HL-60 (cell line): ENCODE measurements at places on chromosomes 4 and X.

GRCh38 chr4:41413670-41414411, 124.1 kb upstream of the LIMCH1 start:
- DNase-seq: no peak

DNA sequence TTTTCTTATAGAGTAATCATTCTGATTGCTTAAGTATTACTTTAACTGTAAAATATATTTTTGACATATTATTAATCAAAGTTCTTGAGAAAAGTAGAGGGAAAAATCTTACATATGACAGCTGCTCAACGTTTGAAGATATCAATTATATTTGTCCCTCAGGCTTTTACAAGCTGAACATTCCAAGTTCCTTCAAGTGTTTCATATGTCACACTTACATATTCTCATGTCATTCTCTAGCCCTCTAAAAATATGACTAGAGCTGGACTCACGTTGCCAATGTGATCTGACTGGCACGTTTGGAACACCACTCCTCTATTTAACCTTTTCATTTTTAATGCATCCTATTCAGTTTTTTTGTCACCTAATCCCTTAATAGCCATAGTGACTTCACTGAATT, 492.9 kb downstream of the PCDH18 start:
- no peak for DNase-seq

- DNase-seq: no peak
Observed at GRCh38 chrX:104564921-104565703, 887 bp upstream of the IL1RAPL2 start.

DNA sequence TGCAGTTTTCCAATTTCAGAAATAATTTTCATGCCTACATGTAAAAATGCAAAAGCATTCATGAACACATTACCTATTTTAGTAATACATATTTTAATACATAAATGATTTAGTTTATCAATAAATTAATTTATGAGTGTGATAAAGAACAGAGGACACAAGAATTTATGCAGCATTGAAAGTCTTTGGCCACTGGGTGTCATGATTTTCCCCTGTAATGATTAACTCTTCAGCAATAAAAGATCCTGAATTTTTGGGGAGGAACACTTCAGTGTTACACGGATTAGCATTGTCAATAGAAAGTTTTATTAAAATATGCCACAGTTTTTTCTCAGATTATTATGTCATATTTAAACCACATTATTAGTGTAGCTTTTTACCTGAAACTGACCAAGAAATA, 8.6 kb upstream of the VCX2 start:
- DNase-seq: no peak

- DNase-seq: peak; percentile 20
Observed at GRCh38 chr4:82998898-82999297, 11.7 kb downstream of the LIN54 start.

GRCh38 chr4:15649914-15650545, 5.1 kb downstream of the FBXL5 start:
- peak; percentile 78 for DNase-seq

DNA sequence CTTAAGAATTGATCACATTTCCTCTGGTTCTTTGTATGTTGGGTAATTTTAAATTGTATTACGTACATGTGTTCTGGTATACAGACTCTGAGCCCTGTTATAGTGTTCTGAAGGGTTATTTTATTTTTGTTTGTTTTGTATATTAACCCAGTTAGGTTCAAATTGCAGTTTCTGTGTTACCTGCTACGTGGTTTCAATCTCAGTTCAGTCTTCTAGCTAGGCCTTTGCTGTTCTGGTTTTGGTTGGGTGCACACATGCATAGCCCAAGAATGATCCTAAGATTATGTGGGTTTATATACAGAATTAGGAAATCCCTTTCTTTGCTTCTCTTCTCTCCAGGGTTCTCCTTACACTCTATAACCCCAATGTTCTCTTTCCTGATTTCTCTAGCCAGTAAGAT, 161.0 kb downstream of the PPP1R2C start:
- no peak for DNase-seq

DNA sequence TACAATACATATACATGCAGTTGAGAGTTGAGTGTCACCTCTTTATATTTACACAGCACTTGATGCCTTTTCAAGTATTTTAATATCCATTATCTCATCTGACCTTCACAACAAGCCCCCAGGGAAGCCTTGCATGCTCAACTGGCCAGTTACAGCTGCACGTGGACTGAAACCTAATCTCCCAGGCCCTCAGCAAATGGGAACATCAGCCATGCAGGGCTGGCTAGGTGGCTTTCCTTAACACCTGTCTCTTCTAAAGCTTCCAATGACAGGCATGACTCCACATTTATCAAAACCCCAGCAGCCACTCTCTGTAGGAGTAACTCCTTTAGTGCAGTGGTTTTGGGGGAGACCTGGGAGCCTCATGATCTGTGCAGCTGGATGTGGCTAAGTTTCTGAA, 56.4 kb downstream of the PHKA2 start:
- no peak for DNase-seq

DNA sequence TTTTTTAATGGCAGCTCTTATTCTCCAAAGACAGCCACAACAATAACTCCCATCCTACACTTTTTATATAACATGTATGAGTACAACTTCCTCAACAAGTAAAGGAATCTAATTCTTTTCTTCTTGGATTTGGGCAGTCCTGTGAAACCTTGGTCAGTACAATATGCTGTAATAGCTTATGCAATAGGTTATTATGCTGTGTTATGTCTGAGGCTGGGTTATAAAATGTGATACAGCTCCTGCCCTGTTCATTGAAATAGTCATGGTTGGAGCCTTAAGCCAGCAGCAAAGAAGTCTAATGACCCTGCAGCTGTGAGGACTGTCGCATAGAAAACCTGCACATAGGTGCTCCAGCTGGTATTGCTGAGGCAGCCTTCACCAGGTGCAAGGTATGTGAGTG, 215.8 kb upstream of the RASGEF1B start:
- DNase-seq: no peak

- no peak for DNase-seq
Observed at GRCh38 chr4:108972613-108973283, 209.9 kb upstream of the ETNPPL start.

DNA sequence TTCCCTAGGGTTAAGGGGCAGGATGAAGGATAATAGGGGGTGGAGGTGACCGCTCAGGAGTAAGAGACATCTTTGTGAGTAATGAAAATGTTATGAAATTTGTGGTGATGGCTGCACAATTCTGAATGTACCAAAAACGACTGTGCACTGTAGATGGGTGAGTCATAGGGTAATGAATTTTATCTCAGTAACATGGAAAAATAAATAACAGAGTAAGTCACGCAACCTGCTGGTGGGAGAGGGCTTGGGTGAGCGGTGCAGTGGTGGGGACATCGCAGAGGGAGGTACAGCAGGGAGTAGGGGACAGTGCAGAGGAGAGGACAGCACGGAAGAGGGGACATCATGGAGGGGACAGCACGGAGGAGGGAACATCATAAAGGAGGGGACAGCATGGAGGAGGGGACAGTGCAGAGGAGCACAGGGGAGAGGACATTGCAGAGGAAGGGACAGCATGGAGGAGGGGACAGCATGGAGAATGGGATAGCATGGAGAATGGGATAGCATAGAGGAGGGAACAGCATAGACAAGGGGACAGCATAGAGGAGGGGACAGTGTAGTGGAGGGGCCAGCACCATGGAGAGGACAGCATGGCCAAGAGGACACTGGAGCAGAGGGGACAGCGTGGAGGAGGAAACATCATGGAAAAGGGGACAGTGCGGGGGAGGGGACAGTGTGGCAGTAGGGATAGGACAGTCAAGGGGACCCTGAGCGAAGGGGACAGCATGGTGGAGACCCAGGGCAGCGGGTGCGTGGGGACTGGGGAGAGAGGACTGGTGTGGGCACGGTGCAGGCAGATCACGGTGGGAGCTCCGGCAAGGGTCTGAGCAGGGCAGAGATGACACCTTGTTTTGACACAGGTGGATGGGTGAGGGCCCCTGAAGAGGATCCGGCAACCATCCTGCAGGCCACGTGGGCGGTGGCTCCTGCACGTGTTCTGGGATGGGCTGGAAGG, 68.5 kb upstream of the MXD4 start:
- DNase-seq: peak; percentile 42

DNA sequence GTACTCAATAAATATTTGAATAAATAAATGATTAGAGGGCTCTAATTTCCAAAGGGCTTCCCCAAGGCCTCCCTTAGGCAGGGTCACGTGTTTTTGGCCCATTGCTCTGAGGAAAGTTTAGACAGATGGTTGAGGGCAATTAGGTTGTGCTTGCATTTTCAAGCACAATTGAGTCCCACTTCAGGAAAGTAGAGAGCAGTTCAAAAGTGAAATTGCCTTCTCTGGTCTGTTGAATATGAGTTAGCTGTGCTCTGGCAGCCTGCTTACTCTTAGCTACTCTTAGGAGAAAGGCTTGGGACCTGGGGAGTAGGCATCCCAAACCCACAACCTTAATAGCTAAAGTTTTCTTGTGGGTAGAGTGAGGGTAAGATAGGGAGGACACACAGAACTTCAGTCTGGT, 9.0 kb upstream of the DRP2 start:
- DNase-seq: no peak

GRCh38 chr4:71287305-71287704, 51.5 kb upstream of the SLC4A4 start:
- no peak for DNase-seq

DNA sequence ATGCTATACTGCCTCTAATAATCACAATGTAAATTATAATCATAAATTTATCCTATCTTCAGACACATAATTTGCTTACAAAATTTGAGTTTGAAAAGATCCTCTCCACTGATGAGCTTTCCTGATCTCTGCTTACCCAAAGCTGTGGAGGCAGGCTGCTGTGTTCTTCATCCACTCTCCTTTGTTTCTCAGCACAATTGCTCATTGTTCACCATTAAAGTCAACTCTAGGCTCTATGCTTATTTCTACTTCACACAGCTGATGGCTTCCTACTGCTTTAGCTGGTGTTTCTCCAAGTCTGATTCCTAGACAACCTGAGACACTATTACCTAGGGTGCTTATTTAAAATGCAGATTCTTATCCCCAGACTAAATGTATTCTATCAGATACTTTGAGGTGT, 319.7 kb downstream of the PCDH18 start:
- no peak for DNase-seq

GRCh38 chr4:68865760-68866159, 50.0 kb downstream of the UGT2B10 start:
- no peak for DNase-seq

GRCh38 chr4:3308691-3309090, 15.9 kb downstream of the RGS12 start:
- DNase-seq: no peak

DNA sequence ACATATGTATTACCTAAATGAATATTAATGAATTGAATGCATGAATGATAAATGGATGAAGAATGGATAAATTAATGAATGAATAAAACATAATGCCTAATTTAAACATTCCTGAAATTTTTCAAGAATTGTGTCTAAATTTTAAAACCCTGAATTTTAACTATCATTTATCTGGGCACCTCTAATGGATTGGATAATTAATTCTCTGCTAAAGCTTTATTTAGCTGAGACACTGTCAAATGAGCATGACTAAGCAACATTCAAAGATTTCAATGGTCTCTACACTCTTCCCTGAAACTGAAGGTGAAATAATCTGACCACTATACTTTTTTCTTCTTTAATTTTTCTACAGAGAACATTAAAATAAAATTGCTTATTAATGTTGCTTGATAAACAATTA, 1197.7 kb downstream of the C4orf33 start:
- DNase-seq: no peak

- no peak for DNase-seq
Observed at GRCh38 chr4:151340751-151341385, 15.5 kb upstream of the SH3D19 start.

DNA sequence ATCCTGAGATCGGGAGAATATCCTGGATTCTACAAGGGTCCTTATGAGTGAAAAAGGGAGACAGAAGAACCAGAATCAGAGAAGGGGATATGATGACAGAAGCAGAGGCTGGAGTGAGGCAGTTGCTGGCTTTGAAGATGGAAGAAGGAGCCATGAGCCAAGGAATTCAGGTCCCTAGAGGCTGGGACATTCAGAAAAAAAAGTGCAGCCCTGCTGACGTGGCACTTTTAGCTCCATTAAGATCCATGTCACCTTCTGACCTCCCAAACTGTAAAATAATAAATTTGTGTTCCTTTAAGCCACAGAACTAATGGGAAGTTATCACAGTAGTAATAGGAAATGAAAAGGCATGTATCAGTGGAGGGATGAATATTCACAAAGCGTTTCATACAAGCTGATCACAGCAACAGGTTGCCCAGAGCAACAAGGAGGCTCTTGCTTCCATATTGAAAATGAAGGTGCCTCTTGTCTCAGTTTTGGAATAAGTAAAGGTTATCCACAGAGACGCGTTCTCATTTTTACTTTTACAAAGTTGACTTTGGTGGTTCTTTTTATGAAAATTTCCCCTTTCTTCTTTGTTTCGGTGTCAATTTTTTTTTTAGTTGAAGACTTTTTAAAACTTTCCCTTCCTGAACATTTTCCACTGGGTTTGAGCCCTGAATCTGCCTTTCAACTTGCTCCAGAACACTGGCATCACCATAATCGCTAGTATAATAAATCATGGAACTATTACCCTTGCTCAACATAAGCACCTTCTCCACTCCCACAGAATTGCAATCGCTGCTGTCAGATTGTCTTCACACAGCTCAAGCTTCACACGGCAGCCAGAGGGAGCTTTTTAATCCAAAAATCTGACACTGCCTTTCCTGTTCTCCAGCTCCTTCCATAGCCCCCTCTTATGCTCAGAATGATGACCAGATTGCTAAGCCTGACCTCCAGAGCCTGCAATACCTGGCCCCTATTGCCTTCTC, 127.6 kb upstream of the RBPJ start:
- DNase-seq: no peak

GRCh38 chr4:87824352-87824751, 8.4 kb upstream of the MEPE start:
- DNase-seq: no peak

- no peak for DNase-seq
Observed at GRCh38 chrX:23819385-23820234, 36.6 kb downstream of the SAT1 start.

DNA sequence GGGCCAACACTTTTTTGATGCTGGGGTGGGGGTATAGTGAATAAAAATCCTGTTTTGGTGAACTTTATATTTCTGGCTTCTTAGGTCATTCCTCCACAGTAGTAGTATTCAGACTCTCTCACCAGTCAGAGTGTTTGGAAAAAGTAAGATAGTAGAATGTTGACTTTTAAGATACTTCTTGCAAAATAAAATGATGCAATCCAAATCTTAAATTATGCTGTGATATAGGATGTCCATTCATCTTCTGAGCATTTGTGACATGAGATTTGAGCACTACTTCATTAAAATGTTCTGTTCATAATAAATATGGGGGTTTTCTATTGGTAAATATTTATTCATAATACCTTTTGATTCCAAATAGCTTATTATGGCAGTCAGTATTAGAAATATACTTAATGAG, 70.1 kb downstream of the BMP2K start:
- no peak for DNase-seq

DNA sequence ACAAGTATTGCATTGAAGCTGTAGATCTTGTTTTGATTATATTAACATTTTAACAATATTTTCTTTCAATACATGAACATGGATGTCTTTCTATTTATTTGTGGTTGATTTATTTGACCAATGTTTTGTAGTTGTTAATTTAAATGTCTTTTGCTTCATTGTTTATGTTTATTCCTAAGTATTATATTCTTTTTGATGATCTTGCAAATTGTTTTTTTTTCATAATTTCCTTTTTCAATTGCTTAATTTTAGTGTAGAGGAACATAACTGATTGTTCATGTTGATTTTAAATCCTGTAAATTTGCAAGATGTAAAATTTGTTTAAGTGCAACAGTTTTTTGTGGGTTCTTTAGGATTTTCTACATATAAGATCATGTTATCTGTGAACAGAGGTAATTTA, 744.1 kb downstream of the FAM133A start:
- DNase-seq: no peak
